Upper lobe of right lung (tissue), 1 donor: ENCODE measurements at places on chromosomes 13 and 19.

DNA sequence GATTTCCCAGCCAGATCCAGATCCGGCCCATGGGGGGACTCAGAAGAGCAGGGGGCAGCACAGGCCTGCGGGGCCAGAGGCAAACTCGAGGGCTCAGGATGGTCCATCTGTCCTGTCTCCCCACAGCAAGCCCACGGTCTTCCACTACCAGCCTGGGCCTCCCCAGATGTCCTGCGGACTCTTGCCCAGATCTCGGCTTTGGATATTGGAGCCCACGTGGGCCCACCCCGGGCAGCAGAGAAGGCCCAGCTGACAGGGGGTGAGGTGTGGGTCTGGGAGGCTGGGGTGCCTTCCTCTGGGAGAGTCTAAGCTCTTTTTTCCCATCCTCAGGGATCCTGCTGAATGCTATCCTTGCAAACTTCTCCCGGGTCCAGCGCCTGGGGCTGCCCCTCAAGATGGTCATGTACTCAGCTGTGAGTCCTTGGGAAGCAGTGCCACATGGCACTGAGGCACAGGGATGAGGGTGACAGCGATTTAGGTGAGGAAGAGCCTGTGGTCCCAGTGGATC, 3.4 kb downstream of the ACP4 start:
- H3K27me3 ChIP-seq: no peaks in the 10 kb centered on the region
- H3K27ac ChIP-seq: no peak overlapping the region
- peaks cover 14% of the 10 kb centered on the region for H3K36me3 ChIP-seq
- no peaks in the 10 kb centered on the region for H3K4me1 ChIP-seq
- H3K4me3 ChIP-seq: no peak overlapping the region

DNA sequence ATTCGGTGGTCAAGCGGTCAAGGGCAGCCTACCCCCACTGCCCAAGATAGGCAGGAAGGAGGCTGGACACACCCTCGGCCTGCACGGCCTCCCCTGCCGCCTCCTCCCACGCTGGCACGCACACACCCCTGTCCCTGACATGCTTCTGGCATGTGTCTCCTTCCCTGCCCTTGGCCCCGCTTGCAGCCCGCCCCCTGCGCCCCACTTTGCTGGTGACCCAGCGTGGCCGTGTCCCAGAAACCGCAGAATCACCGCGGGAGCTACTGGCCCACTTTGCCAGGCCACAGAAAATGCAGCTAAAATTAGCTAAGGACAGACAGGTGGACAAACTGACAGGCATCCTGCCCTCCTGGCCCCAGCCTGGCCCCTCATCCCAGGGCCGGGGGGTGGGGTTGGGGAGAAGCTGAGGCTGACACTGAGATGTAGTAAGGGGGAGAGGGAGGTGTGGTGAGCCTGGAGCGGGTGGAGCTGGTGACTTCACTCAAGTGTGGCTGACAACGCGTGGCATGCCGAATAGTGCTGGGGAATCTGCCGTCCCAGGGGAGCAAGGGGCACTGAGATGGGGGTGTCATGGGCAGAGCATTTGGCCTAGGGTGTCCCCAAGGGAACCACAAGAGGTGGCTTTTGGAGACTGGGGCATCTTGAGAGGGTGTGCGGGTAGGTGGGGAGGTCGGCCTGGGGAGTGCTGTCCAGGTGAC, 2.4 kb downstream of the SHANK1 start:
- H3K4me3 ChIP-seq: no peak overlapping the region
- H3K4me1 ChIP-seq: no peaks in the 10 kb centered on the region
- H3K27ac ChIP-seq: no peak overlapping the region
- peaks cover 31% of the 10 kb centered on the region for H3K27me3 ChIP-seq
- H3K36me3 ChIP-seq: no peaks in the 10 kb centered on the region
- DNase-seq: no peak

DNA sequence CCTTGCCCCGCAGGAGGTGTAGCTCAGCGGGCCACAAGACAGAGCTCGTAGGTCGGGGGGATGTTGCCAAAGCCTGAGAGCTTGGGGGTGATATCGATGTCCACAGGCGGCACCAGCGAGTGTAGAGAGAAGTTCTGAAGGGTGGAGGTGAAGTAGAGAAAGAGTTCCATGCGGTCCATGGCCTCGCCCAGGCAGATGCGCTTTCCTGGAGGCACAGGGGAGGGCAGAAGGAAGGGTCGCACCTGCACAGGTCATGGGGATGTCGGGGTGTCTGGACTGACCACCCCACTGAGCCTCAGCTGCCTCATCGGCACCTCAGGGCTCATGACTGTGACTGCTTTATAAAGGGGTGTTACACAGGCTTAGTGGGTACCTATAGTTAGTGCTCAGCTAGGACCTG, 37.8 kb upstream of the CYP2A13 start:
- no peaks in the 10 kb centered on the region for H3K4me1 ChIP-seq
- DNase-seq: no peak
- H3K27ac ChIP-seq: no peak overlapping the region

DNA sequence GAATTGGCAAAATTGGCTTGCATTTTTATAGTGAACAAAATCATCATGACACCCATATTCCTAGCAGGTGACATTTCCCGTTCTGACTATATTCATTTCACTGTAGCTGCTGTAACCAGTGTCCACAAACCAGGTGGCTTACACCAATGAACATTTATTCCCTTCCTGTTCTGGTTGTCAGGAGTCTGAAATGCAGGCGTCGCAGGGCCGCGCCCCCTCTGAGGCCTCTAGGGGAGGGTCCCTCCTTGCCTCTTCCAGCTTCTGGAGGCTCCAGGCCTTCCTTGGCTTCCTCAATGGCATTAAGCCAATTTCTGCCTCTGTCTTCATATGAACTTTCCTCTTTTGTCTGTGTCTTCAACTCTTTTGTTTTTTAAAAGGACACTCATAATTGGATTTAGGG, 6.5 kb upstream of the RLN3 start:
- peaks cover 22% of the 10 kb centered on the region for H3K4me1 ChIP-seq
- no peaks in the 10 kb centered on the region for H3K27me3 ChIP-seq
- no peak overlapping the region for H3K4me3 ChIP-seq
- H3K27ac ChIP-seq: no peak overlapping the region

DNA sequence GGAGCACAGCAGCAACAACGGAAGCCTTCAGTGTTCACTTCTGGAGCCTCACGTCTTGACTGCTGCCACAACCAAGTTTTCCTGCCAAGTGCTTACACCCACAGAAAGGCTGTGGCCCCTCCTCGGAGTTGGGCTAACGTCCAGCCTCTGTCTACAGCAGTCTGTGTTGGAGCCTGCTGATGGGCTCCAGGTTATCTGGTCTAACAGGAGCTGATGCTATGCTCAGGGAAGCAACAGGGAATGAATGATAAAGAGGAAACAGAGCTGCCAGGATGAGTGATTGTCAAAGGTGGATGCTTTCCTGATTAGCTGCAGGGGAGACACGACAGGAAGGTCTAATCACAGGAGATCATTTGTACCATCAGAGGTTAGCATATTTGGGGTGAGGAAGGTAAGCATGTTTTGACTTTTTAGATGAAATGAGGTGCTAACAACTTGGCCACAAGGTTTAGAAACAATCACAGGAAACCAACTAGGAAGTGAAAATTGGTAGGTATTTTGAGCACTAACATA, 53.8 kb upstream of the RCBTB2 start:
- H3K36me3 ChIP-seq: no peaks in the 10 kb centered on the region
- H3K4me1 ChIP-seq: peaks cover 26% of the 10 kb centered on the region
- H3K27me3 ChIP-seq: no peaks in the 10 kb centered on the region
- no peak overlapping the region for H3K27ac ChIP-seq

DNA sequence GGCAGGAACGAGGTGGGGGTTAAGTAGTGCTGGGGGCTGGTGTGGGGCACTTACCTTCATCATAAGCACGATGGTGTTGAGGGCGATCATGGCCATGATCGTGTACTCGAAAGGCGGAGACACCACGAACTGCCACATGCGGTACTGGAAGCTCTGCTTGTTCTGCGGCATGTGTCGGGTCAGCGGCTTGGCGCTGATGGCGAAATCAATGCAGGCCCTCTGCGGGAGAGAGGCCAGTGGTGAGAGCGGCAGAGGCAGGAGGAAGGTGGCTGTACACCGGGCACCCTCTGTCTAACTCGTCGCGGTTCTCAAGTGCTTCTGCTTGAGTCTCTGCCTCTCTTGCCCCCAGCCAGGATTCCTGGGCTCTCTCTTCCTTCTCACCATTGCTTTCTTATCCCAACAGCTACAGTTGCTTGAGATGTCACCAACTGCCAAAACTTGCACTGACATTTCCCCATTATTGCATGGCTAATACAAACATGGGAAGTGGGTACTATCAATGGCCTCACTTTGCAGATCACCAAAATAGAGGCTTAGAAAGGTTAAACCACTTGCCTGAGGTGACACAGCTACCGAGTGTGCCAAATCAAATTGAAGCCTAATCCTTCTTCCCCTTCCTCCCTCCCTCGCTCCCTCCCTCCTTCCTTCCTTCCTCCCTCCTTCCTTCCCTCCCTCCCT, 105.0 kb downstream of the IER2 start:
- no peak overlapping the region for H3K4me3 ChIP-seq
- DNase-seq: no peak
- no peaks in the 10 kb centered on the region for H3K4me1 ChIP-seq
- H3K27ac ChIP-seq: no peak overlapping the region
- H3K27me3 ChIP-seq: no peaks in the 10 kb centered on the region
- no peaks in the 10 kb centered on the region for H3K36me3 ChIP-seq

DNA sequence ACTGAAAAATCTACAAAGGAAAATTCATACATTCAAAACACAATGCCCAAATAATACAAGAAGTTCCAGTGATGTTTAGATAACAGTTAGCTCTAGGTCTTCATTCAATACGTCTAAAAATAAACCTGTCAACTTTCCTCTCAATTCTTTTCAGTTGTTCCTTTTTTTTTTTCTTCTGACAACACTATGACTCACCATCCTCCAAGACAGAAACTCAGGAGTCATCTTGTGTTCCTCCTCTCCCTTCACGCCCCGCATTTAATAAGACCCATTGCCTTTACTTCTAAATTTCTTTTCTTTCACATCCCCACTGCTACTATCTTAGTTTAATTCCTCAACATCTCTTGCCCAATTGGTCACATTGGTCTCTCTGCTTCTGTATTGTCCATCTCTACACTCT, 759.9 kb downstream of the GPC5 start:
- H3K4me3 ChIP-seq: no peak overlapping the region
- H3K36me3 ChIP-seq: no peaks in the 10 kb centered on the region
- H3K27ac ChIP-seq: no peak overlapping the region

DNA sequence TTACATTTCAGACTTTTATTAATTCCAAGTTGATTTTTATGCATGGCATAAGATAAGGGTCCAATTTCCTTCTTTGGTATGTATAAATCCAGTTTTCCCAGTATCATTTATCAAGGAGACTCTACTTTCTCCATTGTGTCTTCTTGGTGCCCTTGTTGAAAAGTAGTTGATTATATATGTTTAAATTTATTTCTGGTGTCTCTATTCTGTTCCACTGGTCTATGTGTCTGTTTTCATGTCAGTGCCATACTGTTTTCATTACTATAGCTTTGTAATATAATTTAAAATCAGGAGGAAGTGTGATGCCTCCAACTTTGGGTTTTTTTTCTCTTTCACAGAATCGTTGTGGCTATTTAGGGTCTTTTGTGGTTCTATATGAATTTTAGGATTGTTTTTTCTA, 233.0 kb downstream of the DCT start:
- H3K4me3 ChIP-seq: no peak overlapping the region
- H3K4me1 ChIP-seq: no peaks in the 10 kb centered on the region
- H3K27me3 ChIP-seq: no peaks in the 10 kb centered on the region
- no peak for DNase-seq

DNA sequence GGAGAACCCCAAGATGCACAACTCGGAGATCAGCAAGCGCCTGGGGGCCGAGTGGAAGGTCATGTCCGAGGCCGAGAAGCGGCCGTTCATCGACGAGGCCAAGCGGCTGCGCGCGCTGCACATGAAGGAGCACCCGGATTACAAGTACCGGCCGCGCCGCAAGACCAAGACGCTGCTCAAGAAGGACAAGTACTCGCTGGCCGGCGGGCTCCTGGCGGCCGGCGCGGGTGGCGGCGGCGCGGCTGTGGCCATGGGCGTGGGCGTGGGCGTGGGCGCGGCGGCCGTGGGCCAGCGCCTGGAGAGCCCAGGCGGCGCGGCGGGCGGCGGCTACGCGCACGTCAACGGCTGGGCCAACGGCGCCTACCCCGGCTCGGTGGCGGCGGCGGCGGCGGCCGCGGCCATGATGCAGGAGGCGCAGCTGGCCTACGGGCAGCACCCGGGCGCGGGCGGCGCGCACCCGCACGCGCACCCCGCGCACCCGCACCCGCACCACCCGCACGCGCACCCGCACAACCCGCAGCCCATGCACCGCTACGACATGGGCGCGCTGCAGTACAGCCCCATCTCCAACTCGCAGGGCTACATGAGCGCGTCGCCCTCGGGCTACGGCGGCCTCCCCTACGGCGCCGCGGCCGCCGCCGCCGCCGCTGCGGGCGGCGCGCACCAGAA, 1.1 kb downstream of the SOX1 start:
- H3K4me1 ChIP-seq: no peaks in the 10 kb centered on the region
- no peaks in the 10 kb centered on the region for H3K36me3 ChIP-seq
- DNase-seq: no peak
- peaks cover 83% of the 10 kb centered on the region for H3K27me3 ChIP-seq
- no peak overlapping the region for H3K27ac ChIP-seq

DNA sequence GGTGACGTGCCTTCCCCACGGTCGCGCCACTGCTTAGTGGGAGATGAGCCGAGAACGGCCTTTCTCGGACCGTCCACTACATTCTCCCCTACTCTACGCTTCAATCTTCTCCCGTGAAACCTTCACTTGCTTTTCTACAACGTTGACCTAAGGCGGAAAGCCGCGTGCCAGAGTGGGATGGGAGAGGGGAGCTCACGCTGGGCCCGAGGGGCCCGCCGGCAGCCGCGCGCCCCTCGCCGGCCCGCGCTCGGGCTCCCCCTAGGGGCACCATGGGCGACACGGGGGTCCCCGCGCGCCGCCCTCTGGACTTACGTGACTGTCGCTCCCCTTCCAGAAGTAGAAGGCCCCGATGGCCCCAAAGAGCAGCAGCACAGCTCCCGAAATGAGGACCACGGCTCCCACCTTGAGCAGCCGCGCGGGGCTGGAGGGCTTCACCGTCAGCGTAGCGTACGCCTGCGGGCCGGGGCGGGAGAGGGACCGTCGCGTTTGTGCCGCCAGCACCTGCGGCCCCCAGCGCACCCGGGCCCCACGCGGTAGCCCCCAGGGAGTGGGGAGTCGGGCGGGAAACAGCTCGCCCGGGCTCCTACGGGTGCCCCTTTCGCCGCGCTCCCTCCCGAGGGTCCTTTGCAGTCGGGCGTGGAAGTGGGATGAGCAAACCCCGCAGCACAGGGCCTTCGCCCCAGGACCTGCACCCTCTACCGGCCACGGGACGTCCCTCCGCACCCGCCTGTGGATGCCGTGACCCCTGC, 727 bp downstream of the CNMD start:
- peaks cover 43% of the 10 kb centered on the region for H3K27me3 ChIP-seq
- peak; percentile 67 for DNase-seq
- no peak overlapping the region for H3K27ac ChIP-seq
